Activated CD4-positive, alpha-beta T cell treated with anti-CD3 and anti-CD28 coated beads, Interleukin-2, amount 10 ng/mL, durations not matched to agents 24 days and 14 days (primary cell): ENCODE measurements at places on chromosomes 1 and 21.

DNA sequence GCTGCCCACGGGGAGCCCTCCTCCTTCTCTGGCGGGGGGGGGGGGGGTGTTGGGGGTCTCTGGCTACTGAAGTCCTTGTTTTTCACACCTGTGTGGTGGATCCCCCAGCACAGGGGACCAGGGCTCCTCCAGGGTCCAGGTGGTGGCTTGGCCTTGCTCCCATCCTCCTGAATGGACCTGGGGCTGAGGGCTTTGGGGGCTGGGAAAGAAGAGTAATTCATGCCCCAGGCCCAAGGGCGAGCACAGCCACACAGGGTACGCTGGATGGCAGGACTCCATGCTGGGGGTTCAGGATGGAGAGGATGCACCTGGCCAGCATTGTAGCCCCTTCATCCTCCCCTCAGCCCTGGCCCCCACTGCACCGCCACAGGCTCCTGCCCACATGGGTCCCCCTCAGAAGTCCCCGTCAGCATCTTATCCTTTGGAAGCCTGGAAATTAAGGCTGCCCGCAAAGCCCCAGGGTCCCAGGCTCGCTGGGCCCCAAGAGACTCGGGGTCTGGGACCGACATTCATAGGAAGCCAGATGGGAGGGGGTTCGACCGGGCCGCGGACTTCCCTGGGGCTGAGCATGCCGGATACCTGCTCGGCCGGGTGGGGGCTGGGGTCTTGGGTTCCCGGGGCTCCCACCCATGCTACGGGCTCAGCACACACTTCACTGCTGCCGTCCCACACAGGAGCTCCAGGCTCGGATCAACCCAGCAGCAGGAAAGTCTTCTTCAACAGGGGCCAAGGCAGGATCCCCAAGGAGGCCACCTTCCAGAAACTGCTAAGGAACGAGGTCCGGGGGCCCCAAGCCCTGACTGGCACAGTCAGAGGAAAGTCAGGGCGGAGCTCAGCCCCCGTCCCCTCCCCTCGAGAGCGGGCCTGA lies 49.0 kb upstream of the ACTRT2 start:
- no peak for DNase-seq

GRCh38 chr1:64936956-64937355 lies 29.4 kb downstream of the JAK1 start:
- DNase-seq, result no peak

DNA sequence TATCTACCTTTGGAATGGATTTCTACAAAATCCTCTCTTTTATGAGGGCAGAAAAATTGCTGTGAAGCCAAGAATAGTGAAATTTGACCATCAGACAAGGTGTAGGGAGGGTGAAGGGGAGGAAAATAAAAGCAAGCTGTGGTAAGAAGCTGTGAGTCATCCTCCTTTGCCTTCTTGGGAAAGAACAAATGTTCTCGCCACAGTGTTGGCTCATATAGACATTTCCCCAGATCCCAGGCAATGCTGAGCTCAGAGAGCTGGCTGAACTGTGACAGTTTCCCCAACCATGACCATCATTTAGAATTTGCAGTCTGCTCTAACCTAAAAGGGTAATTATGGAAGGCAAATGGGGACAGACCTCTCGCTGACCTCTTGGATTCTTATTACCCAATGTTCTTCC lies 235.4 kb downstream of the PBX1 start:
- DNase-seq, result no peak

GRCh38 chr1:203768256-203768655 lies 3.3 kb downstream of the LAX1 start:
- DNase-seq, result no peak

DNA sequence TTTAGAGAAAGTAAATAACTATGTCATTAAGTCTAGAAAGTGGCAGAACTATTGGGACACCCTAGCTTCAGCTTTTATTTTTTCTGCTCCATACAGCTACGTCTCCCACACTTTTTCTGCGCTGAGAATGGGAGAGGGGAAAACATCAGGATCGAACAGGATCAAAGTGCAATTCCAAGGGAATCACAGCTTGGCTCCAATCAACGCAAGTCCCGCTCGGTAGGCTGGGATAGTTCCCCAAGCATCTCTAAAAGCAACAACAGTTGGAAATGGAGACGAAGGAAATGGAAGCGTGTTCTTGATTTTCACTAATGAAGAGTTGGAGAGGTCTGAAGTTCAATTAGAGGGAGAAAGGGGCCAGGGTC lies 536 bp downstream of the HMGCL start:
- no peak for DNase-seq

- DNase-seq, result no peak
Measured at GRCh38 chr1:17653276-17653675, 101.9 kb upstream of the ACTL8 start.

GRCh38 chr1:95371666-95372282 lies 137.8 kb downstream of the RWDD3 start:
- no peak for DNase-seq

DNA sequence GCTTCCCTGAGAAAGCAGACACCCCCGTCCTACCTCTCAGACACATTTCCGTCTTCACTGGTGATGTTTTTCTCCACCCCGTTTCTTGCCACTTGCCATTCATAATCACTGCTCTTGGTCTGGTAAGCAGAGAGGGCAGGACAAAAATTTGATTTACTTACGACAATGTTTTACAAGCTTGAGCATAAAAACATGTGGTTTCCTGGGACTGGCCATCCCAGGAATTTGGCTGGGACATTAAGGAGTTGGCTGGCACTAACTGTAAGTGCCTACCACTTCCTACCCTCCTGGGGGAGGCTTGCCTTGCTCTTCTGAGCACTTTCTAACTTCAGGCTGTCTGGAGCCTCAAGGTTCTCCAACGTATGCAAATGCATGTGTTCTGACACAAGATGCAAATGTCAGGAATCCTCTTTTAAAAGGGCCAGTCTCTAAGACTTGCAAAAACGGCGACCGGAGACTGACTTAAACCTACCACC lies 24.2 kb downstream of the ZBTB18 start:
- DNase-seq, result no peak

GRCh38 chr1:196608390-196609369 lies at the start of gene KCNT2:
Gene KCNT2 (minus strand): TSS chr1:196608440. CDS start chr1:196608309, 131 bp downstream.
- no peak for DNase-seq

GRCh38 chr1:211332830-211333229 lies 6.2 kb downstream of the TRAF5 start:
- DNase-seq, result peak; percentile 41

DNA sequence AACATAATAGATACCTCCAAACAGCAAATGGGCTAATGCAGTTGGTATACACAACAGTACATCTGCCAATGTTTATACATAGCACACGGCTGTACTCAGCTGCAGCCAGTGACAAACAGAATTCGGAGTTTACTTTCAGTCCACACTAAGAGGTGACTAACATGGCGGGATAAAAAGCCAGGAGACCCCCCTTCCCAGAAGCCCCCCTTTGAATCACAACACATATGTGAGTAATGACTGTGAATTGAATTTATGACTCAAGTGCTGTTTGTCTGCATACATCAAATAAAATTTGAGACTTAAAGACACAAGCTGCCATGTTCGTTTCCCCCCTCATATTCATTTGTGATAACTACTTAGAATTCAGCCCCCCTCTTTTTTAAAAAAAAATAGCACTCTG lies 113.2 kb downstream of the RUNX1 start:
- DNase-seq, result no peak

DNA sequence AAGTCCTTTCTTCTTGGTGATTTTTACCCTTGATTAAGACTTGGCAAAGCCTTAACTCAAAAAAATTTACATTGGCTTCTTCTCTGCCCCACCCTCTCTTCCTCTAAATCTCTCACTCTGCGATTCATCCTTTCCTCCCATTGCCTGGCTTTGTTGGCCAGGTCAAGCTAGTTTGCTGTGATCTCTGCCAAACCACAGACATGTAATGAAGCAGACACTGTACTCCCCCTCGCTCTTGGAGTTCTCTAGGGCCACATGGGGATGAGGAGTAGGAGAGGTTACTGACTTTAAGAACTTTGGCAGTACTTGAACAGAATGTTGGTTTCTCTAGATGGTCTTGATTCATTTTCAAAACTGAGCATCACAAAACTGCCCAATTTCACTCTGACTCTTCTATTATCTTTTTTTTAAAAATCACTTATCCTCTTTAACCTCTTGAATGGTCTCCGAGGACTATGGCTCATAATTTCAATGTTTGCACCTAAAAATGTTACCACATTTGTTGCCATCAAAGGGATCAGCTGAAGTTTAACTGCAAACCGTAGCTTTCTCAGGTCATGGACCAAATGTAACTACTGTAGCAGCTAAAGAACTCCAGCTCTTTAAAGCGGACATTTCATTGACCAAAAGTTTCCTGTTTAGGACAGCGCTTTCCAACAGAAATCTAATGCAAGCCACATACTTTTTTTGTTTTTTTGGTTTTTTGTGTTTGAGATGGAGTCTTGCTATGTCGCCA lies 62.7 kb upstream of the IPO9 start:
- DNase-seq, result no peak

- DNase-seq, result no peak
Measured at GRCh38 chr1:2936559-2937515, 84.4 kb upstream of the ACTRT2 start.

DNA sequence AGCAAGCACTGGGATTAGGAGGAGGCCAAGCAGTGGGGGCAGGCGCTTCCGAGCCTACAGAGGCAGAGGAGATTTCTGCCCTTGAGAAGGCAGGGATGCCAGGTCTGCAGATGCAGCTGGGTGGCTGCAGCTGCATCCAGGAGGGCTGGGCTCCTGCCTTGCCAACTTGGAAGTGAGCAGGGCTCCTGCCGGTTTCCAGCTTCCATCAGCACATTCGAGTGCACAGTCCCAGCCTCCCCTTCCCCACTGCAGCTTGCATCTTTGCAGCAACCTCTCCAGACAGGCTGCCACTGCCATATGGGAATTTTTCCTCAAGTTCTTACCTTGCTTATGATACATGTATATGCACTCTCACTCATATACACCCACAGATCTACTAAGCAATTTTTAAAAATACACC lies 1234.3 kb upstream of the B3GALT2 start:
- DNase-seq, result no peak

DNA sequence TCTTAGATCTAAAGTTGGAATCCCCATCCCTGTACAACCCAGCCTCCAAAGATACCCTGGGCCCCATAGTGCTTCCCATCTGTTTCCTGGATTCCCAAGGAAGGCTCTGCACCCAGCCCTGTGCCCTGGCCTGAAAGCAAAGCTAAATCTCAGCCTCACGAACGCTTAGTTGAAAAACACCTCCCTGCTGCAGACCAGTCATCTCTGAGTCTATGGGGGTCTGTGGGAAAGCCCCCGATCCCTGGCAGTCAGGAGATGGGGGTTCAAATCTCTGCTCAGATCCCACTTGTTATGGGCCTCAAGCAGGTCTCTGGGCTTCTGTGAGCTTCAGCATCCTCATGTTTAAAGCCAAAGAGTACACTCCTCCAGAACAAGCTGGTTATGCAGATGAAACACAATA lies 210.5 kb upstream of the GRIK3 start:
- no peak for DNase-seq

GRCh38 chr1:94257444-94257843 lies 20.1 kb upstream of the ARHGAP29 start:
- DNase-seq, result no peak
